ENCODE measurements at places on chromosomes 13 and 19.

DNA sequence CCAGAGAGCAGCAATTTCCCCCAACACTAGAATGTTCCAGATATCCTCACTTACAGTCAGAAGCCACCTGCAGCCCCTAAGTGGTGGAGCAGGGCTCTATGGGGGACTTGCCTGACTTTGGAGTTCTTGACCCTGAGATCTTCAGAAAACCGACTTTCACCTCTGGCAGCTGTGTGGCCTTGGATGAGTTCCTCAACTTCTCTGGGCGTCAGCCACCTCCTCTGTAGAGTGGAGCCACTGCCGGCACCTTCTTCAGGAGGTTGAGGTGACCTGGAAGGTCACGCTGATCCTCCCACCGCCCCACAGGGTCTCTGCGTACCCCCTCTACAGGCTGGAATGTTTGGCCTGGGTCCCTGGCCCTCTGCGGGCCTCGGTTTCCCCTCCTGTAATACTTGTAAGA, 7.1 kb upstream of the FUT5 start:
- no peak for DNase-seq
- H3K36me3 ChIP-seq = no peaks in the 10 kb centered on the region
- H3K27ac ChIP-seq = no peak overlapping the region
- H3K4me3 ChIP-seq = no peak overlapping the region
- no peaks in the 10 kb centered on the region for H3K27me3 ChIP-seq

GRCh38 chr19:31348481-31349159, 616 bp downstream of the TSHZ3 start:
- peaks cover 16% of the 10 kb centered on the region for H3K4me1 ChIP-seq
- no peaks in the 10 kb centered on the region for H3K36me3 ChIP-seq
- H3K27me3 ChIP-seq = peaks cover 69% of the 10 kb centered on the region
- H3K4me3 ChIP-seq = peak overlapping the region; percentile 93
- DNase-seq = peak; percentile 43

DNA sequence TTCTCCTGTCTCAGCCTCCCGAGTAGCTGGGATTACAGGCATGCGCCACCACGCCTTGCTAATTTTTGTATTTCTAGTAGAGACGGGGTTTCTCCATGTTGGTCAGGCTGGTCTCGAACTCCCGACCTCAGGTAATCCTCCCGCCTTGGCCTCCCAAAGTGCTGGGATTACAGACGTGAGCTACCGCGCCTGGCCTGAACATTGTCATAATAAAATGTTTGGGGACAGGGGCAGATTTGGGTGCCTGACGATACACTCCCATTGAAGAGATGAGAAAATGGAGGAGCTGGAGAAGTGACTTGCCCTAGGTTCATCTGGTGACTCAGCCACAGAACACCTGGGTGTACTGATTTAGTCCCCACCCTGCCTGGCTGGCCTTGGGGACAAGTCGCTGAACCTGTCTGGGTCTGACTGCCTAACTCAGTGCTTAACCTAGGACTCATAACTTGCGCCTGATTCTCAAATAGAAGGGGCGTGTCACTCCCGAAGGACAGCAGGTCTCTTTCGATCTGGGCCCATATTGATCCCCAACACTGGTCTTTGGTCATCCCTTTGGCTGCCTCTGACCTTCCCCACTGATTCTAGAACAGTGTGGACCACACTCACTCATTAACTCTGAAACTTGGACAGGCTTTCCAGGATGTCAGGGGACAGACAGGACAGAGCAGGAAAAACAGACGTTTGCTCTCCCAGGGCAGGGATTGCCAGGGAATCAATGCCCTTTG, 7.6 kb upstream of the BICRA start:
- H3K27ac ChIP-seq = peak overlapping the region; percentile 91
- no peak for DNase-seq
- H3K27me3 ChIP-seq = no peaks in the 10 kb centered on the region
- no peaks in the 10 kb centered on the region for H3K36me3 ChIP-seq
- H3K4me3 ChIP-seq = peak overlapping the region; percentile 63

DNA sequence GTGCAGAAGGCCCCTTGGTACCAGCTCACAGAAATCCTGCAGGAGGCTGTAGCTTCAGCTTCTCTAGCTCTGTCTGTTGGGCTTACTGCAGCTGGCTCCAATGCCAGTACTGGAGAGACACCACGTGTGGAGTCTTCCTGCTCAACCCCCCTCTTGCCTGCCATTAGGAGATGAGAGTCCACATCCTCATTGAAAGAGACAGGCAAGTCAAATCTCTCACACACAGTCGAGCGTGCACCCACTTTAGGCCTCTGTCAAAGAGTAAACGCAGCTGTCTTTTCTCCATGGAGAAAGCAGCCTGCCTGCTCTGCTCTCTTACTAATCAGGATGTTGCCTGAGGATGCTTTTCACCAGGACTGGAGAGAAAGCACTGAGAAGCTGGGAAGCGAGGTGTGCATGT, 523.0 kb upstream of the NBEA start:
- no peak overlapping the region for H3K27ac ChIP-seq
- H3K27me3 ChIP-seq = no peaks in the 10 kb centered on the region
- no peak overlapping the region for H3K4me3 ChIP-seq
- no peak for DNase-seq
- H3K36me3 ChIP-seq = no peaks in the 10 kb centered on the region

DNA sequence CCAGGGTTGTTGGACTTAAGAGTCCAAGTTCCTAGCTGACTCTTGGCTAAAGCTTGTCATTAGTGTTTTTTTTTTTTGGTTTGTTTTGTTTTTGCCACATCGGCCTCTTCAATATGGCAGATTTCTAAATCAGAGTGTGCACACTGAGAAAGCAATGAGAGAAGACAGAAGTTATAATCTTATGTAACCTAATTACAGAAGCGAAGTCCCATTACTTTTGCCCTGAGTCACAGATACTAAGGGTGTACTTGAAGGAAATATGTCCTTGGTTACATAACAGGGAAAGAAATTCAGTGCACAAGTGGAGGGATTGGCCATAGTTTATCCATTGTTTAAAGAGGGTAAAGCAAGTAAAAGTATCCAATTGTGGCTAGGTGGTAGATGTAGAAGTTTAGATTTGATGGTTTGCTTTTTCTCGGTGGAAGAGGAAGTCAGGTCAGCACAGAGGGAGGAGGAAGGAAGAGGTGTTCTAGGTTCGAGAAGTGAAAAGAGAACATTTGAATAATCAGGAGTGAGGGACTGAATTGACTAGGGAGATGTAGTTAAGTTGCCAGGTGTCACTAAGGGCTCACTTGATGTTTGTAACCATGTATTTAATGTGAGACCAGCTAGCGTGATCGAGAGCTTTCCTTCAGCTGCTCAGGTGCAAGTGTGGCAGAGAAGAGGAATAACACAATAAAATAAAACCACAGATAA, 12.2 kb downstream of the GTF2F2 start:
- H3K27ac ChIP-seq = peak overlapping the region; percentile 60
- no peak overlapping the region for H3K4me3 ChIP-seq
- H3K36me3 ChIP-seq = peaks cover 3% of the 10 kb centered on the region
- no peaks in the 10 kb centered on the region for H3K27me3 ChIP-seq
- H3K4me1 ChIP-seq = no peaks in the 10 kb centered on the region
- no peak for DNase-seq

DNA sequence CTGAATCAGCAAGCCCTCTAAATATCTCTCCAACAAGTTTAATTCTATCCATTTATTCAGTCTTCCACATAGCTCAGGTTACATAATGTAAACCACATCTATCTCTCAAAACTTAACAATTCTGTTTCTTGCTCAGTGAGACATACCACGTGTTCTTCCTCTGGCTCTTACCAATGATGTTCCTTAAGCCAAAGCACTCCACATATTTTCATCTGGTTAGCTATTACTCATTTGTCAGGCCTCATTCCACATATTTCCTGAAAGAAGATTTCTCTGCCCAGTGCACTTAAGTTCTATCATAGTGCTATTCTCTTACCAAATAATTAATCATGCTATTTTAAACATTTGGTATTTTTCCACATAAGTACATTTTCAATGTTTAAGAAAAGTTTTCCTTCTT, 403.3 kb upstream of the ATXN8OS start:
- no peaks in the 10 kb centered on the region for H3K4me1 ChIP-seq
- H3K4me3 ChIP-seq = no peak overlapping the region
- DNase-seq = no peak
- no peak overlapping the region for H3K27ac ChIP-seq

DNA sequence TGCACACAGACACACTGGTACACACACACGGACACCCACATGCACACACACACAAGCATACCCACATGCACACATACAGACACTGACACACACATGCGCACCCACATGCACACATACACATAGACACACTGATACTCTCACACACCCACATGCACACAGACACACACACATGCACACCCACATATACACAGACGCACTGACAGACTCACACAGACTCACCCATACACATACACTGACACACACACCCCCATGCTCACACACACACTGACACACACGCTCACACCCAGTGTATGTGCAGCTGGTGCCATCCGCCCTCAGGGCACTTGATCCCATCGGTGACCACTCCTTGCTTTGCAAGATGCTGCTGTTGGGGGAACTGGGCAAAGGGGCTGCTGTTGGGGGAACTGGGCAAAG, 9.7 kb upstream of the RASA3 start:
- H3K36me3 ChIP-seq = no peaks in the 10 kb centered on the region
- no peak overlapping the region for H3K4me3 ChIP-seq
- no peak for DNase-seq
- H3K4me1 ChIP-seq = no peaks in the 10 kb centered on the region
- no peaks in the 10 kb centered on the region for H3K27me3 ChIP-seq

DNA sequence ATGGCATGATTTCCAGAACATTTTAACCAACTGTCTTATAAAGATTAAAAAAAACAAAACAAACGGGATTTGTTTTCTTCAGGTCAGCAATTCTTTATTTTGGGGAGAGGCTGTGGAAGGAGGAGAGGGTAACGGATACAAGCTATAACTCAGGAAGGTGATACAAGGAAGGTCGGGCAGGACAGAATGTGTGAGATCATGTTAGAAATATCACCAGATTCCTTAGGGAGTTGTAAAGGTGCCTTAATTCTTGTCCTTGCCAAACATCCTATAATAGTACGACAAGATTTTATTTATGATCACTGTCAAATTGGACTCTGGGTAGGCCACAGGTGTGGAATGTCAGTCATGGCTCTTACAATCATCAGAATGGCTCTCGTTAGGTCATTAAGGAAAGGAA, 503.1 kb downstream of the DIAPH3 start:
- no peaks in the 10 kb centered on the region for H3K27me3 ChIP-seq
- H3K4me1 ChIP-seq = peaks cover 22% of the 10 kb centered on the region
- no peaks in the 10 kb centered on the region for H3K36me3 ChIP-seq
- H3K27ac ChIP-seq = no peak overlapping the region
- no peak for DNase-seq

GRCh38 chr13:42114912-42115311, 66.5 kb downstream of the DGKH start:
- DNase-seq = no peak
- no peak overlapping the region for H3K4me3 ChIP-seq
- no peaks in the 10 kb centered on the region for H3K27me3 ChIP-seq
- no peaks in the 10 kb centered on the region for H3K36me3 ChIP-seq
- H3K27ac ChIP-seq = no peak overlapping the region

DNA sequence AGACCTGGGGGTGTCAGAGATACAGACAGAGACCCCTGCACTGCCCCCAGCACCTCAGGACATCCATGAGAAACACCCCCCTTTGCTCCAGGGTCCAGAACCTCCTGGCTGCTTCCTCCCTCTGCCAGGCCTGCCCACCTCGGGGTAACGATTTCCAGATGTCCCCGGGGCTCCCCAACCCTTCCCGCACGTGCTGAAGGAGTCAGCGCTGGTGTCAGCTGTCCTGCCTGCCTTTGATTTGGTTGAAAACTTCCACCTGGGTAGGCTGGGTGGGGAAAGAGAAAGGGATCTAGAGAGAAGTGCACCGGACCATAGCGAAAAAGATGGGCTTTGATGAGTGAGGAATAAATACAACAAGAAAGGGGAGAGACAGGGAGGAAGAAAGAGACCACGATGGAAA, 1.5 kb upstream of the CGB7 start:
- no peak overlapping the region for H3K27ac ChIP-seq
- H3K4me1 ChIP-seq = peaks cover 14% of the 10 kb centered on the region

- no peaks in the 10 kb centered on the region for H3K27me3 ChIP-seq
- H3K4me1 ChIP-seq = no peaks in the 10 kb centered on the region
- H3K27ac ChIP-seq = no peak overlapping the region
- no peak overlapping the region for H3K4me3 ChIP-seq
- H3K36me3 ChIP-seq = no peaks in the 10 kb centered on the region
- no peak for DNase-seq
Observed at GRCh38 chr13:106593132-106593531, 25.2 kb upstream of the ARGLU1 start.

DNA sequence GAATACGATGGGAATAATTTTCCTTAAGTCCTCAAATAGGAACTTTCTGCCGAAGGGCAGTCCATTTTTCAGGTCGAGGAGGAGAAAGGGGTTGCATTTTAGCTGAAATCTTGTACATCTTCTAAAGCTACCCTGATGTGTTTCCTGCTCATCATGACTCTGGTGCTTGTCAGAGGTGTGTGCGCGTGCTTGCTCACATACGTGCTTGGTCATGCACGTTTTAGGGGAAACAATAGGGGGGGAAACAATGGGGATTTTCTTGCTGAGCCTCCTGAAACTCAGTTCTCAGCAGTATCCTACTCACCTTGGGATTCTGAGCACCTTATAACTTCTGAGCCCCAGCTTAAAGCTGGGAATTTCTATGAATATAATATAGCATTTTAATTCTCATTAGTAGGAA, 44.7 kb downstream of the TM9SF2 start:
- no peak overlapping the region for H3K27ac ChIP-seq
- H3K4me3 ChIP-seq = no peak overlapping the region
- H3K4me1 ChIP-seq = no peaks in the 10 kb centered on the region
- no peak for DNase-seq
- H3K36me3 ChIP-seq = peaks cover 94% of the 10 kb centered on the region

GRCh38 chr13:31311921-31312320, 112.1 kb downstream of the B3GLCT start:
- no peaks in the 10 kb centered on the region for H3K36me3 ChIP-seq
- no peak overlapping the region for H3K27ac ChIP-seq
- no peak for DNase-seq
- no peaks in the 10 kb centered on the region for H3K27me3 ChIP-seq
- H3K4me3 ChIP-seq = no peak overlapping the region

DNA sequence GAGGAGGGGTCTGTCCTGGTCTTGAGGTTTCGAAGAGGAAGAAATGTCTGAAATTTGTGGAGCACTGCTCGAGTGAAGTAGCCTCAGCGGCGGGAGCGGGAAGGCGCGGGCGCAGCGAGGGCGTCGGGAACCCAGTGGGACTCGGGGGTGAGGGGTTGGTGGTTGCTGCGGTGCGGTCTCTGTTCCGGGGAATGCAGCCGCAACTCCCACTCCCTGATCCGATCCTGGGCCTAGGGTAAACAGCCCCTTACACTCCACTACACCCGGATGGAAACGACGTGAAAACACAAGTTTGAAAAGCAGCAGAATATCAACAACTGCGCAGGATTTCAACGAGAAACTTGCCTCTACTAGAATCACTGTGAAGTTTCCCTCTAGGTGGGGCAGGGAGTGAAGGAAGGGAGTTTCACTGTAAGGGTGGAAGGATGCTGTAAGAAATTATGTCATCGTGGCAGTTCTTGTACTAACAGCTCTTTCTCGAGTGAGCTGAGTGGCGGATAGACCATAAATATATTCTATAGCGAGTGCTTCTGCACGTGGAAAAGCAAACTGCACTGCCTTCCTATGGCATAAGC, 2.0 kb upstream of the KLF12 start:
- H3K27me3 ChIP-seq = no peaks in the 10 kb centered on the region
- peak; percentile 48 for DNase-seq
- H3K4me3 ChIP-seq = peak overlapping the region; percentile 95
- H3K4me1 ChIP-seq = peaks cover 12% of the 10 kb centered on the region

GRCh38 chr19:35612224-35612558, 344 bp upstream of the HAUS5 start:
- no peaks in the 10 kb centered on the region for H3K27me3 ChIP-seq
- H3K4me3 ChIP-seq = no peak overlapping the region
- H3K36me3 ChIP-seq = no peaks in the 10 kb centered on the region

Measured in cardiac muscle cell (in vitro differentiated cells and primary cell).